ENCODE measurements at places on chromosomes 3 and 15.
A peak's percentile ranks its signal among the peaks of the same experiment; 100 is the strongest.

- no peak for DNase-seq
These were observed 154.8 kb upstream of the SNTN start for GRCh38 chr3:63497641-63498040.

DNA sequence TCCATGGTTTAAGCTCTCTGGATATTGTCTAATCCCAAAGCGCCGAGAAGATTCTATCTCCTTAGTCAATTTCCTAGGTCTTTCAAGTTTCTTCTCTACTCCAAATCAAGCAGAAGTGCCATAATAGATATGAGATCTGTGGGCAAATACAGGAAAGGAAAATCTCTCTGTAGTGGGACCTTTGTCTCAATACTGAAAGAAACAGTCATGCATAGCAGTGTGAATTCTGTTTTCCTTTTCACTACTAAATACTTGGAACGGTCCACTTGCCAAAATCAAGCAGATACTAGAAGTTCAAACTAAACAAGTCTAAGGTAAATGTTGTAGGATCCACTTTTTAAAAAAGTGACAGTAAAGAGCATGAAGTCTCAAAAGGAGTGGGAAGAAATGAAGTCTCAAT lies 236.6 kb downstream of the ZMAT3 start:
- no peak for DNase-seq

- no peak for DNase-seq
These were observed 146.9 kb downstream of the KLF13 start for GRCh38 chr15:31473385-31474058.

GRCh38 chr15:34436126-34436955 lies 1.3 kb downstream of the GOLGA8A start:
- DNase-seq, result no peak

DNA sequence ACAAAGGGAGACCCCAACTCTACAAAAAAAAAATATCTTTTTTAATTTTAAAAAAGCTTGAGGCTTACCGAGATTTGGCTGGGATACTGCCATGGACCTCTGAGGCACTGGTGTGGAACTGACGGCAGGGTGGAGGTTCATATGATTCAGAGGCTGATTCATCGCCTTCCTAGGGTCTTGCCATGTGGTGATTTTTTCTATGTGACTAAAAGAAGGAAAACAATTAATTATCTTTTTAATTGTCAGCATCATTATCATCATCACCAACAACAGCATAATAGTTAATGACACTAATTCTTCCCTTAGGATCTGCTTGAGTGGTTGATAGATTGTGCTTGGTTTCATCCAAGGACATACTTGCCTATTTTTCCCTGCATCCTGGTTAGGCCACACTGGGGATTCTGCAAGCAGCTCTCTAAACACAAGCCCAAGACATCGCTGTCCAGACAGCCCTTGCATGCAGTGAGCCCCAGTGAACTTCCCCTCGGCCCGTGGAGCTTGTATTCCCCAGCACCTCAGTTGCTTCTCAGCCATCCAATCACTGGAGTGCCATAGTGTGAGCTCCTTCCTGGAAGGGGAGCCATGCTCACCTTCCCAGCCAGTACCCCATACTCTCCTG lies 84.9 kb downstream of the WWTR1 start:
- no peak for DNase-seq

- peak; percentile 68 for DNase-seq
These were observed 117.0 kb downstream of the MBNL1 start for GRCh38 chr3:152385761-152386160.

GRCh38 chr15:91152896-91153581 lies 53.0 kb downstream of the SV2B start:
- no peak for DNase-seq

Data from AG04449 (cell line).